ENCODE measurements at places on chromosomes 7 and 10.

GRCh38 chr10:70367195-70367796 is 15.1 kb downstream of the LRRC20 start:
- DNase-seq: no peak

GRCh38 chr10:43403911-43404703 is 4.9 kb downstream of the HNRNPF start:
- no peak for DNase-seq

DNA sequence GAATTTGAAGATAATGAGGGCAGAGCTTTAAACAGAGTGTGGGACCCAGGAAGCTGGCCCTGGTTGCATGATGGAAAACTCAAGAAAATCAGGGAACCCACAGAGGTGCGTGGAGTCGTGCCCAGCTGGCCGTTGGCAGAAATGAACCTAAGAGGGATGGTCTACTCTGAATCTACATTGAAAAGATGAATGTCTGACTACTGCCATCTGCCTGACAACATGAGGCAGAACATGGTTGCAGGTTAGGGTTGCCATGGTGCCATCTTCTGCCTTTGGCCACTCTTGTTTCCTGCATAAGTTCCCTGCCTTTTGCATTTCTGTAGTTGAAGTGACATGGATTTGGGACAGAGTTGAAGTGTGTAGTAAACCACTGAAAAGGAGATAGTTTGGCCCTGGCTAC is 138.5 kb upstream of the COBL start:
- no peak for DNase-seq

DNA sequence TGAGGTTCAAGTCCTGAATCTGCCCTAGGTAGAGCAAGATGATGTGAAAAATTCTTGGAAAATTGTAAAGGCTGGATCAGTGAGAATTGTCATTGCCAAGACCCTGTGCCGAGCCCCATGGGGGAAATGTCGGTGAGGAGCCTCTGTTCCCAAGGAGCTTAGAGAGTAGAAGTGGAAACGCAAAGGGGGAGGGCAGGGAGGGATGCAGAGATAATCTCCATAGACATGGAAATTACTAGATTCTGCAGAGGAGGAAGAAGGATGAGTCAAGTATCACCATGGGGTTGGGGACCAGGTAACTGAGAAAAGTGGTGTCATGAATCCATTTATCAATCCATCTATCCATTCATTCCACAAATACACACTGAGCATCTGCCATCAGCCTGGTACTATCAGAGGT is 26.0 kb downstream of the DUSP5 start:
- DNase-seq: no peak

DNA sequence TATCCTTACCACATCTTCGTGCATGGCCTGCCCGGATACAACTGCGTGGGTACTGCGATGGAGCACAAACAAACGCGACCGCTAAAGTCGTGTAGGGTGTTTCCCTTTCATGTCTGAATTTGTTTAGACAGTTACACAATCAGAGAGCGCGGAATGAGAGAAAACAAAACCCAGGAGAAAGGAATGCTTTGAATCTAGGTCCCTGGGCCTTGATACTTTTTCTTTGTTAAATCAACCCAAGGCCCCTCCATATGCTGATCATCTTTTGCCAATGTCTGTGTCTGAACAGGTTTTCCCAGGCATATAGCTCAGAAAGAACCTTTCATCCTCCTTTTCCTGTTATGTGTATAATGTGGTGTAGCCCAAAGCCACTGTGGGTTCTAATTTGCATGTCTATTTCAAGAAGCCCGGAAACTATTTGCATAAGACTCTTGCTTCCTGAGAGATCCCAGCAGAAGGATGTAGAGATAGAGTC is 145.8 kb downstream of the FRMD4A start:
- DNase-seq: peak; percentile 77

DNA sequence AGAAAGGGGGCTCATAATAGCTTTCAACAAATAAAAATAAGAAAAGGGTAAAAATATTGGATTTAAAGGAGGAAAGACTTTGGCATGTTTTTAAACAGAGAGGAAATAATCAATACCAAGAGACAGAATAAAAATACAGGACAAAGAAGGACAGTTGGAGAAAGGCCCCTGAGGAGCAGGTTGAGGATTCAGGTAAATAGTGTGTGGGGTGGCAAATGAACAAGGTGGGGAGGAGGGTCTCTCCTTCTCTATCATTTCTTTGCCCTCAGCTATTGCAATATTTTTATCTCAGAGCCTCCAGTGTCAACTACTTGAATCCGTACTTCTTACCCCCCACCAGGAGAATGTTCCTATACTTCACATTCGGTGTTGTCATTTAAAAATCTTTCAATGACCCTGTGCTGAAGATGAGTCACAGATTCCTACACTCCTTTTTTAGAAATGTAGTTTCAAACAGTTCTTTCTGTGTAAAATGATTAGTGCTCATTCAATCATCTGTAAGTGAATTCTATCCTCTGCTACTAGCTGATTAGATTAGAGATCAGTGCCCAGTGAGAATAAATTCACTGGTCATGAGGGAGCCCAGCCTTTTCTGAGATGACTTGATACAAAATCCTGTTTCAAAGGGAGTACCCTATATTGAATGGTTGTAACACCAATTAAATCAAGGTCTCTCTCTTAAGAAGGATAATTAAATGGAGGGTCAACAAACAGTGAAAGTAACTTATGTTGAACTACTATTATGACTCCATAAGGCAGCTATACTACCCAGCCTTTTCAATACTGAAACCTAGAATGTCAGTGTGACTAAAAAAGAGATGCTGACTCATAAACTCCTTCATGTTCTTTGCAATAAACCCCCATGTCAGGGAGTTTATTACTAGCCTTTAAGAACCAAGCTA is 50.4 kb upstream of the WNT16 start:
- peak; percentile 74 for DNase-seq

DNA sequence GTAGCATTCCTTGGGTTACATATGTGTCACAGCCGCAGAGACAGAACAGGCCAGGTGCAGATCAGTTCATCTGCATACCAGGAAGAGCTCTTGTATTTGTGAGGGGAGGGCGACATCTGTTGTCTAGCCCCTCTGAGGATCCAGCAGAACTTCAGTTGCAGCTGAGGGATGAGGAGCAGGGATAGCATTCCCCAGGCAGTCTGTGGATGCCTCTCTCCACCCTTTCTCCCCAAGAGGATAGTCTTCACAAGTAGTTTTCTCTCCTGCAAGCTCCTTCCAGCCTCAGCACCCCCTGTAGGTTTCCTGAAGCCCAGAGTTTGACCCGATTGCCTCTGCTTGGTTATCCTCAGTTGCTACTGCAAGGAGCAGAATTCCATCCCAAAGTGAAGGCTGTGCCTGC is 2.6 kb downstream of the SCD start:
- no peak for DNase-seq

- DNase-seq: no peak
These were observed 8.8 kb upstream of the RHOBTB1 start for GRCh38 chr10:60952846-60953220.

- no peak for DNase-seq
These were observed 124.4 kb downstream of the CLEC2L start for GRCh38 chr7:139647814-139648390.

- DNase-seq: no peak
These were observed 15.7 kb downstream of the GRID1 start for GRCh38 chr10:86350897-86351296.

DNA sequence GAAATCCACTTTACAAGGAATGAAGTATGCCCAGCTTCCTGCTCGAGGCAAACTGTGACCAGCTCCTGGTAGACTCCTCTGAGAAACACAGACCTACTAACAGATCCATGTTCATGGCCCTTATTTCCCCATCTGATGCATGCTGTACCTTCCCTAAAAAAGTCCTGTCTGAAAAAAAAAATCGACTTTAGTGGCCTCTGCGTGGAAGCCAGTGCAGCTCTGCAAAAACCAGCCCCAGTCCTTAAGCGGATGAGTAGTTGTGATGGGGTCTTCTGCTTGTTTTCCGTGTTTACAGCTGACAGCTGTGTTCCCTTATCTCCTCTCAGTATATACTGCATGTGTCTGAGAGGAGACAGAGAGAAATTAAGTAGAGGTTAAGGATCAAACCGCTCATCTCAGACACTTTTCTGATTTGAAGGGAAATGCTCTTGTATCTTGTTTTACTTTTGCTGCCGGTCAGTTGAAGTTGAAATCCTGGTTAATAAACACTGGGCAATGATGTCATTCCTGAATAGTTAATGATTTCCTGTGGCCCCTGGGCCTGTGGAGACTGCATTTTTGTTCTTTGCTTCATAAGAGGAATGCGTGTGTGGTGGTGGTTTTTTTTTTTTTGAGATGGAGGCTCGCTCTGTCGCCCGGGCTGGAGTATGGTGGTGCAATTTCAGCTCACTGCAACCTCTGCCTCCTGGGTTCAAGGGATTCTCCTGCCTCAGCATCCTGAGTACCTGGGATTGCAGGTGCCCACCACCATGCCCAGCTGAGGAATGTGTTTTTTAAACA is 67.6 kb downstream of the DOCK1 start:
- DNase-seq: no peak

DNA sequence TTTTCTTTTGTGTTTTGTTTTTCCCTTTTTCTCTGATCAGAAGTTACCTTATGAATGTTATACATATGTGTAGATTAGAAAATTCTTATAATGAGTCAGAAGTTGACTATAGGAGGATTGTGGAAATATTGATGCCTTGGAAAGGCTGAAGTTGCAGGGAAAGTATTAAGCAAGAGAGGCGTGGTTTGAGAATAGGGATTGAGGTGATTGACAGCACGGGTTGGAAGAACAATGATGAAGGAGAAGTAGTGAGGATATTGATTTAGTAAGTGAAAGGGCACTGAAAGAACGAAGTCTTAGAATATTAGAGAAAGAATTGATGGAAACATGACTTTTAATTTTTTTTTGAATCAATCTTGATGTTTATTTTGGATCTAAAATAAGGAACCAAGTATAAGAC is 176.0 kb downstream of the EXOC4 start:
- DNase-seq: no peak

- DNase-seq: no peak
These were observed 17.2 kb downstream of the SAP25 start for GRCh38 chr7:100556541-100556940.

GRCh38 chr10:11655836-11656235 is 44.4 kb upstream of the USP6NL start:
- DNase-seq: no peak

- DNase-seq: no peak
These were observed 8.3 kb upstream of the DENND10 start for GRCh38 chr10:119095640-119096039.

- no peak for DNase-seq
These were observed 4.8 kb downstream of the INA start for GRCh38 chr10:103281753-103282152.

GRCh38 chr10:77576444-77577032 is 61.1 kb downstream of the KCNMA1 start:
- DNase-seq: no peak

DNA sequence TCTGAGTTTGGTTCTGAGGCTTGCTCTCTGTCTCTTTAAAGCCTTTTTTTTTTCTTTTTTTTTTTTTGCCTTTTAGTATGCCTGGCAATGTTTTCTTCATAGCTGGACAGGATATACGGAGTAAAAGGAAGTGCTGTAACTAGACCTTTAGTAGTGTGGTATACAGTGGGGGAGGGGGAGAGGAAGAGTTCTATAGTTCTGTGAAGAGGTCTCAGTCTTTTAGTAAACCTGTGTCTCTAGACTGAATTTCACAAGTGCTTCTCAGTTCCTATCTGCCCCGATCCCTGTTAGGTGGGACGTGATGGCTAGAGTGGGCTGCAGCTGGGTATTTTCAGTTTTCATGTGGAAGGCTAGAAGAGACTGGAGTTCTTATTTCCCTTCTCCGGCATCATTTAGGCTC is 3.1 kb upstream of the ABCC2 start:
- no peak for DNase-seq

DNA sequence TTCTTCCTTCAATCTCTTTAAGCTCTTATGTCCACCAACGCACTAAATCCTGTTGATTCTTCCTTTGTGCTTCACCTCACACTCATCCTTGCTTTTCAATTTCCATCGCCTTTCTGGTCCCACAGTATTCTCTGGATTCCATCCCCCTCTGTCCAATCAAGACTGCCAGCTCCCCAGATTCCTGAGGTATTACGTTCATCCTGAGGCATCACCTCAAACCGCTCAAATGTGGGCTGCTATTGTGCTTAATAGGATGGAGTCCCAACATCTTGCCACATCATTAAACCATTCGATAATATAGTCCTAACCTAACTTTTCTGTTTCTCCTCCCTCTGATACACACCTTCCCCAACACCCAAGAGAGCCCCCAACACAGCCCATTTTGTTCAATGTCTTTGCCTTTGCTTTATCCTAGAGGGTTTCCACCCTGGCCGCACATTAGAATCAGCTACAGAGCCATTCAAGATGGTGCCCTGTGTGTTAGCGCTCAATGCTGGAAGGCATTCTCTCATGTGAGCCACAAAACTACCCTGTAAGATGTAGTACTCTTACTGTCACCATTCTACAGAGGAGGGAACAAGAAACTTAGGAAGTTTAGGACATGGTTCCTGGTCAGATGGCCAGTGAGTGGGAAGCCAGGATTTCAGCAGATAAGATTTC is 79.5 kb upstream of the LEP start:
- DNase-seq: no peak

DNA sequence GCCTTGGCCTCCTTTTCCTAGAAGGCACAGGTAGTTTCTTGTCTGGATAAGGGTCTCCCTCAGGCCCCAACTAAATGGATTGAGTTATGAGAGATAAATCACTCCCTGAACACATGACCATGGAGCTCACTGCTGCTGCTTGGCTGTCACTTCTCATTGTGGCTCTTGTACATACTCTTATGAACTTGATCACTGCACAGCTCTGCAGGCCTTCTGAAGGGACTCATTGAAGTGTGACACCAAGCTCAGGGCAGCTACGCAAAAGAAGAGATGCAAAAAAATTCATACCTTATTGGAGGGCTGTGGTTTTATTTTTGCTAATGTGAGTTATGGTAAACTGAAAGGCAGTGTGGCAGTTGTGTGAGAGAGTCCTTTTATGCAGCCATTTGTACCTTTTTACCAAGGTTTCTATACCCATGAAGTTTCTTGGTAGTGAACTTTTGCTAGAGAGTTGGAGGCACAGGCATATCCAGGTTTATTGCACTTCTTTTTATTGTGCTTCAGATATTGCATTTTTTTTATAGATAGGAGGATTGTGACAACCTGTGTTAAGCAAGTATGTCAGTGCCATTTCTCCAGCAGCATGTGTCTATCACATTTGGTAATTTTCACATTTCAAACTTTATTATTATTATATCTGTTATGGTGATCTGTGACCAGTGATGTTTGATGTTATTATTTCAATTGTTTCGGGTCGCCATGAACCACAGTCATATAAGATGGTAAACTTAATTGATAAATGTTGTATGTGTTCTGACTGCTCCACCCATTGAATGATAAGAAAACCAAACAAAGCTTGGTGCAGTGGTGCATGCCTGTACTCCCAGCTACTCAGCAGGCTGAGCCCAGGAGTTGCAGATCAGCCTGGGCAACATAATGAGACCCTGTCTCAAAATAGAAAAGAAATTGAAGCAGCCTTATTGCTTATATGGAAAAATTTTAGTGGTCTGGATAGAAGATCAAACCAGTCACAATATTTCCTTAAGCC is 100.6 kb downstream of the LRRC4 start:
- DNase-seq: peak; percentile 31

- peak; percentile 75 for DNase-seq
These were observed 21.1 kb downstream of the PLAU start for GRCh38 chr10:73931767-73932619.
